ENCODE measurements at places on chromosomes 1 and 21. TPM values are rescaled to one million over a fixed set of nuclear protein-coding genes. Genes with fewer than 3 reads are reported as not detected.

DNA sequence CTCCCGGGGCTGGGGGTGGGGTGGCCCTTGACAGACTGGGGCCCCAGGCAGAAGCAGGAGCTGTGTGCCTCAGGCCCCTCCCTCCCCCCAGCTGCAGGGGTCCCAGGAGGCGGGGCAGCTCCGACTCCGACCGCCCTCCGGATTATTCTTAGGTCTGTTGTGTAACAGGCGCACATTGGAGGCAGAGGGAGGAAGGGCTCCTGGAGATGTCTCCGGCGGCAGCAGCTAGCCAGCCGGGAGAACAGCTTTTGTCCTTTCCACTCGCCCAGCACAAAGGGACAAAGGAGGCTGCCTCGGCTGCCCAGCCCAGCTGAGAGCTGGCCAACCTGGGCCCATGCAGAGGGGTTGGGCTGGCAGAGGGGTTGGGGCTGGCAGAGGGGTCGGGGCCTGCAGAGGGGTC is 29.7 kb upstream of the PLCH2 start:
- DNase-seq: no peak

DNA sequence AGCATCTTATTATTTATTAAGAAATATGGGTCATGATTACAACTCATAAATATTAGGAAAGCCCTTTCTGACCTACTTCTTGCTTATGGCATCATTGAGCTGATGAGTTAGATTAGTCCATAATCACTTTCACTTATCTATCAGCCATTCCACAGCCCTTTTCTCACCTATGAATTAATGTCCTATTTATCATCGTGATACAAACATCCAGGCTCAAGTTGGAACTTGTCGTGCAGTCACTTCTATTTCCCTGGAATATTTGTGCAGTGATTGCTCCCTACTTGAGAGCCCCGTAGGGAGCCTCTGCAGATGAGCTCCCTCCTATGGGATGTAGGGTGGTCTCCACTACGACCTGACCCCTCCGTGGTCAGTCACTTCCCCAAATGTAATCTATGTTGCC is 8.1 kb upstream of the F3 start:
- DNase-seq: no peak

DNA sequence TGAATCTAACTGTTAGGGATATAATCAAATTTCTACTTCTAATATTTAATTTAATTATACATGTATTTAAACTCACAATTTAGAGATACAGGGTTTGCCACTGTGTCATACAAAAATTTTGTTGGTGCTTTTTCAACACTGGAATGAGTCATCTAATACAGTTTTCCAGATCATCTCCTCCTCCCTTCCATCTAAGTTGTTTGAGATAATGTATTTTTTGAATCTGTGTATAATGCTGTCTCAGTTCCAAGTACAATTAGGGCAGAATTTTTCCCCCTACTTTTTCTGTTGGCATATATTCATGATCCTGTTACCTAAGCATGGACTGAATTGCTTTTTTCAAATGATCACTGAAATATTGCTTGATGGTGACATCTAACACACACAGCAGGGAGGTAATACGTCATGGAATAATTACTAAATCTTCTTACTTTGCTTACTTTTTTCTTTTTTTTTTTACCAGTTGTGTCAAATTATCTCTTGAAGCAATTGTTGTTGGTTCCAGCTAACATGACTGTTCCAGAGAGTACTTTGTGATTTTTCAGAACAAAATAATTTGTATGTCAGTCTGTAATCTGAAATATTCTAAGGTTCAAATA is 146.0 kb downstream of the MAGI3 start:
- DNase-seq: no peak

Gene PEX19
- total RNA-seq: 59.3 TPM

Gene NEXN
- total RNA-seq: 1.9 TPM

GRCh38 chr1:53155534-53155933 is 13.1 kb upstream of the SLC1A7 start:
- DNase-seq: no peak

Gene AMPD1
- not detected for total RNA-seq

GRCh38 chr1:101105877-101106276 is 80.3 kb upstream of the DPH5 start:
- no peak for DNase-seq

DNA sequence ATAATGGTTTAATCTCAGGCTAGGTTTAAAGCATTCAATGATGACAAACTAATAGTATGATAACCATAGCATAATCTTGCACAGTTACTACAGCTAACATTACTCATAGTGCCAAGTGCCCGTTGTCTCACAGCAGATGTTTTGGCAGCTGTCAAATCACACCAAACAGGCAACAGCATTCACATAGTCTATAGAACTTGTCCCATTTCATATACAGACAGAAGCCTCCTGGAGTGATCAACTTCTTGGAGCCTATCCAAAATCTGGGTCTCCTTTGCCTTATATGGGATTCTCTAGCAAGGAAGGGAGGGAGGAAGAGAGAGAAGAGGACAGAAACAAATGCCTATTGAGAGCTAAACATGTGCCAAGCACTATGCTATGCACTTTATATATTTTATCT is 250.6 kb upstream of the ZP4 start:
- no peak for DNase-seq

- DNase-seq: no peak
These were observed 52.1 kb upstream of the LGALS8 start for GRCh38 chr1:236471653-236472052.

GRCh38 chr1:200888349-200888838 is 6.3 kb upstream of the INAVA start:
- no peak for DNase-seq

DNA sequence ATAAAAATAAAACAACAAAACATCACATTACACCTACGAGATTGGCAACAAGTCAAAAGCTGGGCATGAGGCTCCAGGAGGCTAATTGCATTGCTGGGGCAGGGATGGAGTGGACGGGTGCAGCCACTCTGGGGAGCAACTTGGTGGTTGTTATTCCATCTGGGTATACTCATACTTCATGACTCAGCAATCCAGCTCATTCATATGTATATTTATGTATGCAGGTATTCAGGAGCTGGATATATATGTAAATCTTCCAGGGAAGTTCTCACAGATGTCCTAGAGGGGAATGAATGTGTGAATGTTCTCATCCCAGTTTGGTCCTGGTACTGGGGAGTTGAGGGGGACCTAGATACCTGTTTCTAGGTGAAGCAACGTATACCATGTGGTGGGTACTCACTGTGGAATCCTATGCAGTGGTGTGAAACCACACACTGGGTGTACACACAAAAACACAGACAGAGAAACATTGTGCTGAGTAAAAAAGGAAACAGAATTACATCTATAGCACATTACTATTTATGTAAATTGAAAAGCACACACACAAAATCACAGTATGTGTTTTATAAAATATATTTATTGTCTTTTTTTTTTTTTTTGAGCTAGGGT is 79.7 kb upstream of the RAB4A start:
- DNase-seq: no peak

Measured in Caco-2 (cell line).